ENCODE measurements at places on chromosomes 6 and 20.

DNA sequence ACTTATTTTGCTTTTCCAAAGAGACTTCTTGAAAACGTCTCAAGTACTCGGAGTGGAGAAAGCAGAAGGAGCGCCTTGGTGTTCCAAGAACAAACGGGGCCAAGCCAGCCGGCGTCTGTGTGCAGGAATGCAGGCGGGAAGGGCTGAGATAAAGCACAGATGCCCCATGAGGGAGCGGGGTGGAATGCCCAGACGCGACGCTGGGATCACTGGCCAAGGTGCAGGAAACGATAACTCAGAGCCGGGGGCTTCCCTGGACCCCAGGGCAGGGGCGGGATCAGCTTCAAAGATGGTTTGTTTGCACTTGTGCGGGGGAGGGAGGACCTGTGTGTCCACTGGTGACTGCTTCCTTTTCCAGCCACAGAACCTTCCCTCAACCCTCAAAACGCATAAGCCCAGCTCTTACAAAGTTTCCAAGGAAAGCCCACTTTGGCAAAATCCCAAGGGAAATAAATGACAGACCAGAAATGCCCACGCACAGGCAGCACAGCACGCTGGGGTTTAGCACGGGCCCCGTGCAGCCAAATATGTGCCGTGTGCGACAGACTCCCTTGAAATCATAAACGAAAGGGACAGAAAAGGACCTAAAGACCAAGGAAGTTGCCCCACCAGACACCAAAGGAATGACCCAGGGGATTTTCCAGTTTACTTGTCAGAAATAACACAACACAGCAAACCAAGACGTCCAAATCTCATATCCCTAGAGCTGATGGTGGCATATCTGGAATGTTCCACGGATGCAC, 113.9 kb downstream of the NFATC2 start:
- DNase-seq, result no peak

DNA sequence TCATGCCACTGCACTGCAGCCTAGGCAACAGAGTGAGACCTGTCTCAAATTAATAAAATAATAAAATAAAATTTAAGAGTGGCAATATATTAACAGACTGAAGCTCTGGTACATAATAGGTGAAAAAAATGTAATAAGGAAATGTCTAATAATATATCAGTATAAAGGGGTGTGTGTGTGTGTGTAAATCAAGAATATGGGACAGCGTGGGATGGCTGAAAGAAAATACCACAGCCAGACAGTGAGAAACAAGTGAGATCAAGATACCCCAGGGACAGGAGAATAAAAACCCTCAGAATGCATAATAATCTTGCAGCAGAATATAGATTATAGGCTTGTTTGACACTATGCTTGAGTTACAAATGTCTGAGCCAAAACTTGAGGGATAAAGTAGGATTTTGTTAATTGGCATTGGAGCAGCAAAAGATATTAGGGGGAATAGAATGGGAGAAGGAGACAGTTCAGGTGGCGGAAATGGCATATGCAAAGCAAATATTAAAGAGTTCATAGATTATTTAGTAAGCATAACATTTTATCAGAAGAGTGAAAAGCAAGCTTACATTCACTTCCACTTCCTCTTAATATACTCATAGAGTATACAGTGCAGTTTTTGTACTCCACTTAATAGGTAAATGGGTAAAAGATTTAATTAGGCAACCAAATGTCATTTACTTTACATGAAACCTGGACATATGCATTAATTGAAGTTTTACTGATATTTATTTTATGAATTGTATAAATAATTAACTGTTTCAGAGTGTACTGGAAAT, 398.5 kb upstream of the GJE1 start:
- no peak for DNase-seq

DNA sequence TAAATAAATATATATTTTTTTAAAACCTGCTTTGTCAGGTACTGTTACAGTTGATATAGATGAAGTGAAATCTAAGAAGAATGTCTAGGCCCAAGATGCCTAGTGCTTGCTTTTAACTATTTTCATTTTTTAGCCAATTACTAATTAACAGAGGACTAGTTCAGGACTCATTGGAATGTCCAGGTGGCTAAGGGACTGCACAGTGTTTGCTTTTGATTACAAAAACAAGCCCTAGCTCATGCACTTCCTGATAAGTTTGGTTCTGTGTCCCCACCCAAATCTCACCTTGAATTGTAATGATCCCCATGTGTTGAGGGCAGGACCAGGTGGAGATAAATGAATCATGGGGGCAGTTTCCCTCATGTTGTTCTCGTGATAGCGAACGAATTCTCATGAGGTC, 417.1 kb downstream of the PLCB1 start:
- DNase-seq, result no peak

- DNase-seq, result no peak
These were observed 108.8 kb upstream of the SYNCRIP start for GRCh38 chr6:85751374-85752055.

- DNase-seq, result no peak
These were observed 176.2 kb upstream of the SASH1 start for GRCh38 chr6:148166339-148166968.

GRCh38 chr6:38480036-38480435, 159.7 kb downstream of the BTBD9 start:
- DNase-seq, result no peak

DNA sequence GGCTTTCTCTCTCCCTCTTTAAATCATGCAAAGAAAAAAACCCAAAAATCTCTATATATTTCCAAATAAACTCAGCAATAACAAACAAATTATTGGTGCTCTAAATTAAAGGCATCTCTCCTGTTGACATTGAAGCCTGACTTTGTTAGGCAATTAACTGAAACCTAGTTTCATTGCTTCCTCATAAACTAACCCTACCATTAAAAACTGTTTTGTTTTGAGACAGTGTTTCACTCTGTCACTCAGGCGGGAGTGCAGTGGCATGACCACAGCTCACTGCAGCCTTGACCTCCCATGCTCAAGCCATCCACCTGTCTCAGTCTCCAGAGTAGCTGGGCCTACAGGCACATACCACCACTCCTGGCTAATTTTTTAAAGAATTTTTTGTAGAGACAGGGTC, 34.9 kb downstream of the PIGU start:
- DNase-seq, result no peak

DNA sequence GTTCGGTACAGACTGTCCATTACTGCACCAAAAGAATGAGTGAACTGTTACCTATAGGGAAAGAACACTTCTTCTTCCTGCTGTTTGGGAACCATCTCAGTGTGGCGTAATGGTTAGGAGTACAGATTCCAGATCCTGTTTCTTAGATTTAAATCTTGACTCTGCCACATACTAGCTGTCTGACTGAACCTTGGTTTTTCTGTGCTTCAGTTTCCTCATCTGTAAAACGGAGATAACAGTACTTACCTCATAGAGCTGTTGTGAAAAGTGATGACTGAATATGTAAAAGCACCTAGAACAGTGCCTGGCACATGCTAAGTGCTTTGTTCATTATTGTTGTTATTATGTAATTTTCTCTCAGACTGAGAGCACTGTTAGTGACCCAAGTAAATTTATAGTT, 39.8 kb downstream of the STX11 start:
- DNase-seq, result no peak

GRCh38 chr6:63521475-63522210, 50.6 kb upstream of the LOC128125822 start:
- DNase-seq, result no peak

- no peak for DNase-seq
These were observed 22.7 kb upstream of the NUP153 start for GRCh38 chr6:17729223-17730077.

- DNase-seq, result no peak
These were observed 423.7 kb upstream of the MARCKS start for GRCh38 chr6:113433335-113433991.

DNA sequence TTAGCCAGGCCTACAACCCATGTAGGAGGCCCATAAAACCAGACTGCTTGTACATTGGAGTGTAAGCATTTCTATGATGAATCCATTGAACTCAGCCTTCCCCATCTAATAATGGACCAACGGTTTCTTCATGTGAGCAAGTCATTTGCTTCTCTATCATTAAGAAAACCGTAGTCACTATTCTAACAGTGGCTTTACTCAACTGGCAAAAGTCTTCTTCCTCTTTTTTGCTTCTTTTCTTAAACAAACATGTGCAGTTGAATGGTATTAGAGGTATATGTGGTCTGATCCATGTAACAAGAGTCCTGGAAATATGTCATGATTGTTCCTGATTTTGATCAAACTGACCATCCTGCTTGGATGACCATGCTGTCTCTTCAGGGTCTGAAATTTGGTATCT, 132.4 kb upstream of the STXBP5 start:
- no peak for DNase-seq

- DNase-seq, result no peak
These were observed 13.7 kb downstream of the MAS1 start for GRCh38 chr6:159904497-159904911.

DNA sequence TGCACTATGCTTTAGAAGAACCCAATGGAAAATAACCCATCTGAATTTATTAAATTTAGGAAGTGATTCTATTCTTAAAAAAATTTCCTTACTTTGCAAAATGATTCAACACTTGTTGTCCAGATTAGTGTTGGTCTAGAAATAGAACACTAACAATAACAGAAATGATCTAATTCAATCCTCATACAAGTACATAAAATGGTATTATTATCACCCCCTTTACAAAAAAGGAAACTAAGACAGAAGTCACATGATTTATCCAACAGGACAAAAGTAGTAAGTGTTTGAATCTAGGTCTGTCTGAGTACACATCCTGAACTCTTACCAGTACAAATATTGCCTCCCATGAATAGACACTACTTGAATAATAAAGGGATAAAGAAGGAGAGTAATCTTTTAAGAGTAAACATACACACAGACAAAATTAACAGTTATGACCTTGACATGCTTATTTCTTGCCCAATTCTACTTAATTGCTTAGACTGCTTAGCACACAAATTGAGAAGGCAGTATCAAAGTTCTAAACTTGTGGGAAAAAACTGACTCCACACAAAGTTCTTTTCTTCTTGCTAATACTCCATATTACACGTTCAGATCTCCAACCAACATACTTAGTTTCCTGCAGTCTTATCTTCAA, 195.4 kb upstream of the RUNX2 start:
- no peak for DNase-seq

DNA sequence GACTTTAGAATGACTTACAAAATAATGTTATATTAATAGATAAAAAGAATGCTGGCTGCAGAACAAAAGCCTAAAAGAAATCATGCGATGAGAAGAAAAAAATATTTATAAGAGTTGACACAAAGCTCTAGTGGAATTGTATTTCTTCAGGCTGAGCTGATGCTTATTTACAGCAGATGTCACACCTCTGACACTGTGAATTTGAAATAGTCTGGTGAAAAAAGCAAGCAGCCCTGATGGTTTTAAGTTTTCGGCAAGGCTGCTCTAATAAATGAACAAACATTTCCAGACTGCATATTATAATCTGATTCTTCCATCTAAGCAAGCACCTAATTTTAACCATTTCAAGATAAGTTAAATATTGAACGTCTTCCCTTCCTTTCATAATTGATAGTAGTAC, 109.9 kb downstream of the LIN28B start:
- no peak for DNase-seq

- no peak for DNase-seq
These were observed 181.6 kb upstream of the AKAP12 start for GRCh38 chr6:151058021-151058733.

DNA sequence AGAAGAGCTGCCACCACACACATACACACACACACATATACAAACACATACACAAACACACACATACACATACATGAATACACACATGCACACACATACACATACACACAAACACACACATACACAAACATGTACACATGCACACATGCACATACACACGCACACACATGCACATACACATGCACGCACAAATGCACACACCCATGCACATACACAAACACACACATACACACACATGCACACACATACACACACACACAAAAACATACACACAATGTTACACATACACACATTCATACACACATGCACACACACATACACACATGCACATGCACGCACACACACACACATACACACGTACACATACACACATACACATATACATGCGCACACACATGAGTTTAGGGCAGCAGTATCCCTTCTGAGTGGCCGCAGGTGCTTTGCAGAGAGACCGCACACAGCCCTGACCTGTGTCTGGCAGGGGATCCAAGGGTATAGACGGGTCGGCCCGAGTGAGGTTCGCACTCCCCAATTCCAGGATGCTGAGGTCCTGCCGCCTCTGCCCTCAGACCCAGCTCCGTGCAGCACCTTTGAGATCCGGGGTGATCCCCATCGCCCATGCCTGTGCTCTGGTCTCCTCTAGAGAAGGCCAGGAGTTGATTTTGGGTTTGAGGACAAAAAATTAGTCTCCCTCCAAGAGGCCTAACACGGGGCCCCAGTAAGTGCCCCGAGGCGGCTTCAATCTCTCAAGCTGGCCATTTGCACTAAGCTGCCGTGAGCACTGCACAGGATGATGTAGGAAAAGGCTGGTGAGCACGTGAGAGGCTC, 56.8 kb downstream of the TMEM242 start:
- no peak for DNase-seq

DNA sequence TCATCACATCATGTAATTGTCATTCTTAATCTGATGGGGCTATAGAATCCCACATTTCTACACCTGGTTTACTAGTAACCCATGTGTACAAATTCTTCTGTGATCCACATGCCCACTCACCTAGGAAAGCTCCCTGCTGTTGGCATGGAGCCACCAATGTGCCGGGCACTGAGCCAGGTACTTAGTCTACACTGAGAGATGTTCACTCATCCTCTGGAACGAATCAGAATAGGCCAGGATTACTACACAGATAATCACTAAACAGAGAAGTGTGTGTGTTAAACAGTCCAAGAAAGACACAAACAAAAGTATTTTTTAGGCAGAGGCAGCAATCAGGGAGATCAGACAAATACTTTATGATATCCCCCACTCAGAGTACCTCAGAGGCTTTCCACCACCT, 193.2 kb upstream of the VGLL2 start:
- DNase-seq, result no peak

- DNase-seq, result no peak
These were observed 23.0 kb upstream of the ANKRD60 start for GRCh38 chr20:58251348-58251978.

- peak; percentile 30 for DNase-seq
These were observed at the start of gene IP6K3 for GRCh38 chr6:33746651-33747100. IP6K3 (minus strand) TSS chr6:33746905; CDS start chr6:33735476, 11,429 bp downstream.

- DNase-seq, result no peak
These were observed 2.5 kb downstream of the NTSR1 start for GRCh38 chr20:62710886-62711702.

- DNase-seq, result no peak
These were observed 21.1 kb downstream of the COL20A1 start for GRCh38 chr20:63314015-63314471.

DNA sequence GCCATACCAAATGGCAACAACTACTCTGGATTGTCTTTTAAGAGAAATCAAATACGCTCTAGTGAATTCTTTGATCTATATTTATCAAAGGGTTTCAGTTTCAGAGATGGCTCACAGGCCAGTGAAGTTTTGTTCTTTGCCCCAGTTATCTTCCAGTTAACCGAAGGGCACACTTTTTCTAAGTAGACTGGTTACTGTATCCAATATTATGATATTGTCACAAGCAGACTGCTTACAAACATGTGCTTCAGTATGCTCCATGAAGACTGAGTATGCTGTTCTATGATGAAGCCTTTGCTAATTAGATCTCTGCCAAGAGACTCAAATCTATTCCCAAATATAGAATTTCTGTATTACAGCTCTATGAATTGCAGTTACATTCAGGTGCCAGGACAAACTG, 181.1 kb downstream of the REV3L start:
- no peak for DNase-seq

GRCh38 chr20:32010666-32011065, 428 bp downstream of the CCM2L start:
- DNase-seq, result no peak

Measured in amygdala (tissue), 56 donors.